ENCODE measurements at places on chromosomes 7 and 10.

GRCh38 chr10:37784678-37785077 lies 72.7 kb downstream of the ZNF248 start:
- no peak for DNase-seq

DNA sequence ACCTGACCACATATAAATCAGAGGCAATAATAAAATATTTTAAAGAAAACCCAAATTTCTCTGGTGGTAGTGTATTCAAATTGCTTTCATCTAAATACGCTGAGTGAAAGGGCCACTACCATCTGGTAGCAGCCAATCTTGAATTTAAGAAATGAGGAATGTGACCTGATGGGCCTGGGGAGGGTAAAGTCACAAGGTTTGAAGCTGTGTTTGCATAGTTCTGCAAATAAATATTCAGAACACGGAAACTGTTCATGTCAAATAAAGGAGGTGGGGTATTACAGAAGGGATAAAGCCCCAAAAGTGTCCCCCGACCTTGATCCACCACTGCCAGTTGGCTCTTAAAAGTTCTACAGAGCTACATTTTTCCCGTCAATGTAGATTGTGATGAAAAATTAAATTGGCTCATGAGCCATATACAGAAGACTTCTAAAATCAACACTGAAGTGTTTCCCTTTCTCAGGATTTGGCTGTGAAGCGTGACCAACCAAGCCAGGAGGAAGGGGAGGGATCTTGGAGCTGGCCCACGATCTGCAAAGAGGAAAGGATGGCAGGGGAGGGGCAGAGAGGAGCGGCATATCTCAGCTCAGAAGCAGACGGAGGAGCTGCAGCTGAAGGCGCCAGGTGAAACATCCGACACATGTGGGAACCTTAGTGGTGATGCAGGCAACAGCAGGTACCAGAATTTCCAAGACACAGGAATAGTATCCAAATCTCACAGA lies 39.6 kb downstream of the MPP7 start:
- DNase-seq = no peak

GRCh38 chr10:91190876-91191583 lies 29.4 kb upstream of the PCGF5 start:
- no peak for DNase-seq

DNA sequence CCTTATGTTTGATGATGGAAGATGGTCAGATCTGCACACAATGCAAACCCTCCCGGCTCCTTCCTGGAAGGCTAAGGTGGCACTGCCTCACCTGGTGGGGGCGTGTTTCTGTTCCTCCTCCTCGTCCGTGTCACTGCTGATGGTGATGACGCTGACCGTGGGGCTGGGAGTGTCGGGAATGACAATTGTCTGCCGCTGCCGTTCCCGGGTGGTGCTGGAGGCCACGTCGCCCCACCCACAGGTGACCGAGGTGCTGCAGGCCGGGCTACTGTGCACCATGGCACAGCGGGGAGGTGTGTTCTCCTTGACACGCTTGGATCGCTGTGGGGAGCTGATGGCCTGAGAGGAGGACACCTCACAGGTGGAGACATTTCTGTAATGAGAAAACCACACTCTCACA lies 73.1 kb downstream of the CLEC2L start:
- no peak for DNase-seq

DNA sequence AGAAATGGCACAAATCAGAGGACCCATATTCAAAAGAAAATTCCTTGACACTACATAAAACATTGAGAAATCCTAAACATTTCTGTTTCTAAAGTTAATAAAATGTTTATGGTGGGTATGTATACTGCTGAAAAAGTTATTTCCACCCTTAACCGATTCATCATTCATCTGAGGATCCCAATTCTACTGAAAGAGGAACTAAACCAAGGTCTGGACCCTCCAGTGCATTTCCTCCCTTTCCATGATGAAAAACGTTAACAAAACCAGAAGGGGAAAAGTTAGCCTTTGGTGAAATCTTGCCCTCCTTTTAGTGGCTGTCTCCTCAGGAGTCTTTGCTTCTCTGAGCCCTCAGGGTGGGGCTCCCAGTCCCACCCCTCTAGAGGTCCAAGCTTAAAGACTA lies 144.5 kb upstream of the ASAH2 start:
- DNase-seq = no peak

GRCh38 chr10:6255548-6256061 lies 52.9 kb downstream of the PFKFB3 start:
- DNase-seq = no peak

DNA sequence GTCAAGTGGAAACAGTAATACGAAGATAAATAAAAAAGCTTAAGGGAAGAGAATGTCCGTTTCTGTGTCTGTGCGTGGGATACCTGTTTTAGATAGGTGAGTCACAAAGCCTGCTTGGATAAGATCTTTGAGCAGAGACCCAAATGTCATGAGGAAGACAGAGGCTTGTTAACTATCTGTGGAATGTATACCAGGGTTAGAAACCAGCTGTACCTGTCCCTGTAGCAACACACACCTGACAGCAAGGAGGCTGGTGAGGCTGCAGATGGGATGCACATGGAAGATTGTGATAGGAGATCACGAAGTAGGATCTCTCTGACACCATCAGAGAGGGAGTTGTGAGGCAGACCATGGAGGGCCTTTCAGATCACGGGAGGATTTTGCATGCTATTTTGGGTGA lies 105.3 kb downstream of the ARHGAP21 start:
- DNase-seq = no peak

GRCh38 chr10:61698968-61699655 lies 36.4 kb downstream of the CABCOCO1 start:
- no peak for DNase-seq

- no peak for DNase-seq
Measured at GRCh38 chr10:91247360-91248111, 27.1 kb downstream of the PCGF5 start.

- no peak for DNase-seq
Measured at GRCh38 chr7:106568002-106568679, 92.8 kb downstream of the CCDC71L start.

DNA sequence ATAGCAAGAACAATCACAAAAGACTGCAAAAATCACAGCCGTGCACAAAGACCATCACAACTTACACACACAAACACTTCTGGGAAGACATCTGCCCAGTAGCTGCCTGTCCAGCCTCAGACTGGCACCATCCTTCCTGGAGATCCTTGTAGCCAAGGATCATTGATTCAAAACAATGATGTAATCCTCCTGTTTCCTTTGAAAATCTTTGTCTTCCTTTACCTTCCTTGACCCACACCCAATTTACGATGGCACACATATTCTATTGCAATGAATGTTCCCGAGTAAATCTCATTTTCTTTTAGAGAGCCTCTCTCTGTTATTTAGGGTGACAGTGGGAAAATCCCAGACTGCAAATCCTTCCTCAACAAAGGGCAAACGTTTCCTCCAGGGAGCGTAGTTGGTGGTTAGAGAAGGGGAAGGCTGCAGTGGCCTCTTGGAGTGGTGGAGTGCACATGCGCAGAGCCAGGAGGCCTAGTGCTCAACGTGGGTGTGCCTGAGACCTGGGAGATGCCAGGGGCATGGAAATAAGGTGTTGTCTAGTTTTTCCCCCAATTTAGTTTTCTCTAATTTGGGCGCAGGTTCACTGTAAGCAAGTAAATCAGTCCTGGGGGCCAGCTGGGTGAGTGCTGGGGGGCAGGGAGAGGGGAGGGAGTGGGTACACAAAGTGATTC lies 3.1 kb upstream of the INPP5A start:
- no peak for DNase-seq

DNA sequence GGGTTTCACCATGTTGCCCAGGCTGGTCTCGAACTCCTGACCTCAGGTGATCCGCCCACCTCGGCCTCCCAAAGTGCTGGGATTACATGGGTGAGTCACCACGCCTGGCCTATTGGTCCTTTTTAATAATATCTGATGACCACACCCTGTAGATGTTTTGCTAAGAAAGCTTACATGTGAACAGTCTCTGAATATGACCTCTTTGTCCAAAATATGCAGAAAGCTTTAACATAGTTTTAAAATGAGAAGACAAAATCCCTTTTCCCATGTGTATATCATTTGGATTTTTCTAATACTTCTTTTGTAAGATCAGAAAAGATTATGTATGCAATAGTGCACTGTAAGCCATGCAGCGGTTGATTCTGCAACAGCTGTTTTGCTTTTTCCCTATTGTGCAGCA lies 38.5 kb downstream of the MCU start:
- no peak for DNase-seq

DNA sequence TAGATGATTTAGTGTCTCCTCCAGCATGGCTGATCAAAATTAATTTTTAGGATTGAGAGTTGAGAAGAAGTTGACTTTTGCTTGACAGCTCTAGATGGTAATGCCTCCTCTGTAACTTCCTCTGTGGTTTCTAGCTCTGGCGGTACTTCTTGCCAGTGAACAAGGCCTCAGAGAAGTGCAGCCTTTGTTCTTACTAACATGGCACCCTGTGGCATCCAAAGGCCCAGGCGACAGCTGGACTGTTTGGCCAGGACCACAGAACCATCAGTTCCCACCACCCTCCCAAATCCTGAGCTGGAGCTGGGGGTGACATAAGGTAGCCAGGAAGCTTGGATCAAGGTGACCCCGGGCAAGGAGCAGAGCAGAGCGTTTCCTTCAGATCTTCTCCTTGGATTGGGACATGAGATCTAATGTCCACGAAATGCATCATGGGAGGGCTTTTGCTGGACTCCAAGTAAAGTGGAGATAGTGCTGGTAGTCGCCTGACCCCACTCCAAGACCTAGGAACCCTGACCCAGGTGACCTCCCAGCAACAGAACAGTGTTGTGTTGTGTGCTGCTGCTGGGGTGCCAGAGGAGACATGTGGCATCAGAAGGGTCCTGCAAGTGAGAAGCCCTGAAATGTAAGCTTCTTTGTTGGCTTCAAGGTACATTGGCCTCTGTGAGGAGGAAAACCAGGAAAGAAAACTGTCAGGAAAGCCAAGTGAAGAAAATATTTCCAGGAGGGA lies 41.8 kb downstream of the APBB1IP start:
- DNase-seq = no peak

DNA sequence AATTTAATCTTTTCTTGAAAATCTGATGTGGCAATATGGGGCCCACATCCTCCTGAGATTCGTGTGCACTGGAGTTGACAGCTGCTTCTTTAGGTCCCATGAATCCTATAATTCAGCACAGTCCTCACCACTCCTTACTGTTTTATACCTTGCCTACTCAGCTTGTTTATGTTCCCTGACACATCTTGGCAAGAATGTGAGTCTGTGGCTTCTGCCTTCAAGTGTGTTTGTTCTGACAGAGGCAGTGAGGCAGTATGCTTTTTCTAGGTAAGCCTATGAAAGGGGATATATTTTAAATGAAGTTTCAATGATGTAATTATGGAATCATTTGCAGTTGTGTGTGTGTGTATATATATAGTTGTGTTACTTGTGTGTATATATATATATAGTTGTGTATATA lies 106.4 kb downstream of the AMPH start:
- no peak for DNase-seq

GRCh38 chr7:141366091-141366621 lies 185.1 kb upstream of the AGK start:
- no peak for DNase-seq
